Suppressor macrophage treated with lipopolysaccharide for 1 hour (primary cell): ENCODE measurements at places on chromosomes 16 and 17.

GRCh38 chr17:63463771-63464170 lies 13.1 kb upstream of the ACE start:
- no peak for DNase-seq

DNA sequence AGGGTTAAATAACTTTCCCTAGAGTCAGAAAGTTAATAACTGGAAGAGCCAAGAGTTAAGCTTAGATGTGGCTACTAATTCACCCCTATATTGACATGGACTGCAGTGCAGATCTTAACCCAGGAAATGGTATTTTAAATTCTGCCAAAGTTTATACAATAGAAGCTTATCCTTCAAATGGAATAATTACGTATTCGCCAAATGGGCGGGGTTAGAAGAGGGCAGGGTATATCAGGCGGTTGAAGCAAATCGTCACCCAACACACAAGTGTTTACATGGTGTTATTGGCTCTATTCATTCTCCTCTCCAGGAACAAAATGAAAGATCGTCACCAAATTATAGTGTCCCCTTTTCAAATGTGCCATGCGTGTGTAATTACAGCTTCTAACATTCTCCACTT lies 182.7 kb downstream of the PRKCB start:
- no peak for DNase-seq

DNA sequence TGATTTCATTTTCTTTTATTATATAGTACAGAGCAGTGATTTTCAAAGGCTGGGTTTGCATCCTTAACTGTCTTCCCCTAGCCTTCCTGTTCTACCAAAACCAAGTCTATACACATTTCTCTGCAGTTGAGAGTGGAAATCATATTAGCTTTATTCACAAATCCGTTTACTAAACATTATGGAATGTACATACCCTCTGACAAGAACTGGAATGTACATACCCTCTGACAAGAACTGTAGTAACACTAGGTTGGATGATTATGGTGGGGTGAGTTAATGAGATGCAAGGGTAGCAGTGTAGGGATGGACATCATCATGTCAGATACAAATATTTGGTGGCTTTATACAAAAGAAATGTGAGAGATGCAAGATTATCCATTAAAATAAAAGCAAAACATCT lies 154.8 kb downstream of the CYB561 start:
- DNase-seq = no peak

DNA sequence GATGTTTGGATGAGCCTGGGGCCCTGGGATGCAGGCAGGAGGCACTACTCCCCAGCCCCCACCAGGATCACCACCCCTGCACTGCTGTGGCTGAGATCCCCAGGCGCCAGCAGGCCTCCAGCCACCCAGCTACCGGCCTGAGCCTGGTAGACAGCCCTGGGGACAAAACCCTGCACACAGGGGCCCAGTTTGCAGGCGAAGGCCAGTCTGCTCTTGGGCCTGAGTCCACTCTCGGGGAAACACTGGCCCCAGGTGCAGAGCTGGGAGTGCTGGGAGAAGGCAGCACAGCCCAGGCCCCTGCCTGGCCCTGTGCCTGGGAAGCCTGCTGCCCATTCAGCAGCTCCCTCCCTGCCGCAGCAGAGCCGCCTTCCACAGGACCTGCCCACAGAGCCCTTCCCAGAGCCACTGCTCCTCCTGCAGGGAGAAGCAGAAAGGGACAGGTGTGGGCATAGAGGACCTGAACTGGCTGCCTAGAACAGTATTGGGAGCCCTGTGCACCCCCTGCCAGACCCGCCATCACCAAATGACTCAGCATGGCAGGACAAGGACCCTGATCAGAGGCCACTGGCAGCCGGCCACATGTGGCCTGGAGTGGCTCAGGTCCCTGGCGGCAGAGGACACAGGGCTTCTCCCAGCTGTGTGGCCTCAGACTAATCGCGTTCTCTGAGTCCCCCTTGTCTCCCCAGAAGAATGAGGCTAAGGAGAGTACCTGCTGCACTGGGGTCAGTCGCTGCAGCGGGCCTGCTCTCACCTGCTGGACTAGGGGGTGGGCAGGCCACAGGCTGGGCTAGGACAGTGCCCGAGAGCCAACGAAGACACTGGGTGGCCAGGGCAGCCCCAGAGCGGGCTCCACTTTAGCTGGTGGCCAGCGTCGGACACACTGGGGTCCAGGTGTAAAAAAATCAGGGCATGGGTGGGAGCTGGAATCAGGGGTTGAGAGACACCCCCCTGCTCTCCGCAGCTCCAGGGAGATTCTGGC lies 10.7 kb downstream of the MSRB1 start:
- no peak for DNase-seq

DNA sequence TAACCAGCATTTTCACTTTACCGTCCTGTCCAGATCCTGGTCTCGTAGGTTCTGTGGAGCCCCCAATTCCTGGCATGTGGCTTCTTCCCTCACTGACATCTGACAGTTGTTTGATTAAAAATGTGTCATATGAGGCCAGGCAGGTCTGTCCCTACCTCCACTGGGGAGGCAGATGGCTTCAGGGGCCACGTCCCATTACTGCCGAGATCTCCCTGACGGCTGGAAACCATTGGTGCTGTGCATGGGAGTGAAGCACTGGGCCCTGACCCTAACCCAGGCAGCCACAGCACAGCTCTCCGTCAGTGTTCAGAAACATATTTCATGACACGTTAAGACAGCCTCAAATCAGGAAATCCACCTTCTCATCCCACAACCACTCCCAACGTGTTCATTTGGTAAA lies 77.5 kb downstream of the GNAO1 start:
- DNase-seq = no peak

DNA sequence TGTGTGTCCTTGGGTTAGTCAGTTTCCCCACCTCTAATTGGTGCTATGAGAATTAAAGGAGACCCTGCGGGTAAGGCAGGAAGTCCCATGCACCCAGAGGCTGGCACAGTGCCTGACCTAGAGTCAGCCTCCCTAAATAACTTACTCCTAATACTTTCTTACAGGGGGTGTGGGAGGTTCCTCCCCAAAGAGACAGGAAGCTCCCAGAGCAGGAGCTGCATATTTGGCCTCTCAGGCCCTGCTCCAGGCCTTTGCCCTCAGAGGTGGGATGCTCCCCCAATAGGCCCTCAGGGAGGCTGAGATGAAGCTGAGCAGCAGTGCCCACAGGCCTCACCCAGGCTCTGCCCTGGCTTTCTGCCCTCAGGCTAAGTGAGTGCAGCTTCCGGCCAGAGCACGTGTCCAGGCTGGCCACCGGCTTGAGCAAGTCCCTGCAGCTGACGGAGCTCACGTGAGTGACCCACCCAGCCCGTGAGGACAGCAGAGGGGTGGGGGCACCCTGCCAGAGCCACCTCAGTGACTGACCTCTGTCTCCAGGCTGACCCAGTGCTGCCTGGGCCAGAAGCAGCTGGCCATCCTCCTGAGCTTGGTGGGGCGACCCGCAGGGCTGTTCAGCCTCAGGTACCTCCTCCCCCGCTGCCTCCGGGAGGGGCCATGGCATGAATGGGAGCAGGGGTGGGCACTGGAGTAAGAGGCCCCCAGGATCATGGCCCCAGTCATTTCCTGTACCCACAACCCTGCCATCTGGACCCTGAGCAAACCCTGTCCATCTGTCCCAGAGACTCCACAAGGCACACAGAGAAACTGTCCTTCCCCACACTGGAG lies 31.1 kb upstream of the CPNE2 start:
- DNase-seq = peak; percentile 75

- no peak for DNase-seq
Observed at GRCh38 chr17:55054429-55054828, 85.9 kb downstream of the STXBP4 start.

GRCh38 chr17:6069539-6070429 lies at the start of gene WSCD1:
Gene WSCD1 (plus strand): TSS chr17:6070379. CDS start chr17:6080659, 10,280 bp downstream.
- no peak for DNase-seq

DNA sequence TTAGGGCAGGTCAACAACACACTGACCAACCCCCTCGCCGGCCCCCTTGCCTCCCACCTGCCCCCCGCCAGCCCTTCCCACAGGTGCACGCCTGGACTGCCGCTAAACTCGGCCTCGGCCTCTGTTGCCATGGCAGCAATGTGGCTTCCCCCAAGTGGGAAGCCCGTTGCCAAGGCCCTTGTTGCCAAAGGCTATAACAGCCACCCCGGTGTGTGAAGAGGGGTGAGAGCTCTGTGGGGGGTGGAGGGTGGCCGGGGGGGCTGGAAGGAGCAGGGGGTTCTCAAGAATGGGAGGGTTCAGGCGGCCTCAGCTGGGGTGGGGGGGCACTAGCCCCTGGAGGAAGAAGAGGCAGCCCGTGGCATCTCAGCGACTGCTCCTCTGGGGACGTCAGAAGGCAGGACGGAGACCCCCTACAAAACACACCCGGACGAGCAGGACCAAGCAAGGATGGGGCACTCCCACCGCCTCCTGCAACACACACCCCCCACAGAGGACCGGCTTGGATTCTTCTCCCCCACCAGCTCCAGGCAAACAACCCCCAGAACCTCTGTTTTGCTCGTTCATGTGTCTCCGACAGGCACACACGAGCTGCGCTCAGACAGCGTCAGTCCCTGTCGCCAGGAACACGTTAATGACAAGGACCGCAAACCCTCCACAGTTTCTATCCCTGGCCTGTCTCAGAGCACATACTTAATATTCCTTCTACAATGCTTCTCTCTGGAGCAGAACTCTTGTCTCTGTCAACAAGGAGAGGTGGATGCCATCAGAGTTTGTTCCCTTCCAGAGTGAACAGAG lies 55.7 kb downstream of the ABR start:
- DNase-seq = no peak

- DNase-seq = no peak
Observed at GRCh38 chr16:14284371-14284770, 213.3 kb downstream of the MRTFB start.

DNA sequence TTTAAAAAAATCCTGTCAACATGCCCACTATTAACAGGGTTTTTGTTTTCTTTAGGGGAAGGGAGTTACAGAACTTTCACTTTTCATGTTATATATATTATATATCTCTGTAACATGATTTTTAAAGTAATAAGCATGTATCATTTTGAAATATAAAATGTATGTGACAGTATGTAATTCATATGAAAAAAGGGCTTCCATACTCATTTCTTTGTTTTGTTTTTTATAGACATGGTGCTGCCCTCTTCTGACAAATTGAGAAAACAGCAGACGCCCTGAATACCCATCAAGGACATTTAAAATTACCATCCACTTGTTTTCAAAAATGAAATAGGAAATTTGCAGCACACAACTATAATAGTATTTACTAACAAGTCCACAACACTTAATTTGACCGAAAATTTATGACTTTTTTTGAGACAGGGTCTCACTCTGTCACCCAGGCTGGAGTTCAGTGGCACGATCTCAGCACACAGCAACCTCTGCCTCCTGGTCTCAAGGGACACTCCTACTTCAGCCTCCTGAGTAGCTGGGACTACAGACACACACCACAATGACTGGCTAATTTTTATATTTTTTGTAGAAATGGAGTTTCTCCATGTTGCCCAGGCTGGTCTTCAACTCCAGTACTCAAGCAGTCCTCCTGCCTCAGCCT lies 30.4 kb downstream of the CFDP1 start:
- peak; percentile 64 for DNase-seq

GRCh38 chr17:19273731-19274130 lies 36.6 kb downstream of the EPN2 start:
- no peak for DNase-seq

DNA sequence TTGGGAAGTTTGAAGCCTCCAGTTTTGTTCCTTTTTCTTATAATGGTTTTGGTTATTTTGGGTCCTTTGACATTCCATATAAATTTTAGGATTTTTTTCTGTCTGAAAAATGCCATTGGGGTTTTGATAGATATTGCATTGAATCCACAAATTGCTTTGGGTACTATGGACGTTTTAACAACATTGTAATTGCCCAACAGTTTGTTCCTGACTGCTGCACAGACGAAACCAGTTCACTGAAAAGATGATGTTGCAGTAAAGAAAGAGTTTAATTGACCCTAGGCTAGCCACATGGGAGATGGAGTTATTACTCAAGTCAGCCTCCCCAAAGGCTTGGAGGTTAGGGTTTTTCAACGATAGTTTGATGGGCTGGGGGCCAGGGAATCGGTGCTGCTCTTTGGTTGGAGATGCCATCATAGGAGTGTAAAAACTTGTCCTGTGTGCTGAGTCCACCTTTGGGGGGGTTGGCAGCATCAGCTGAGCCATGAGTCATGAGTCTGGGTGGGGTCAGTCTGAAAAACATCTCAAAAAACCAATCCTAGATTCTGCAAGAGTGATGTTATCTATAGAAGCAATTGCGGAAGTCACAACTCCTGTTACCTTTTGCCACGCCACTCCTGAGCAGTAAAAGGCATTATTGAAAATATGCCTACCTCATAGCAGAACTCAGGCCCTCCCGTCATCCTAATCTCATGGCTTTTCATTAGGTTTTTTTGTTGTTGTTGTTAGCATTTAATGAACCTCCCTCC lies 2.7 kb upstream of the PRSS41 start:
- DNase-seq = peak; percentile 17

DNA sequence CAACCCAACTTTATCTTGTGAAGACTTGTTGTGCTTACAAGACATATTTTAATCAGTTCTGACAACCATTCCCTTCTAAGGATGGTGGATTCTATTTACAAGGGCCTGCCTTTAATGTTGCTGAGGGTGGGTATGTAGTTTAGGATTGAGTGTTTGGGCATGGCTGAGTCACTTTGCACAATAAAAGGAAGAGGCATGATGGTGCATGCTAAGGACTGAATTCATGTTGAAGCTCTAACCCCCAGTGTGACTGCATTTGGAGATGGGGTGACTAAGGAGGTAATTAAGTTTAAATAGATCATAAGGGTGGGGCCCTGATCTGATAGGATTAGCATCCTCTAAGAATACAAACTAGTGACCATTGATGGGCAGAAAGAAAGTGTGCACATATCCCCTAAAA lies 196.1 kb upstream of the HS3ST3A1 start:
- no peak for DNase-seq

DNA sequence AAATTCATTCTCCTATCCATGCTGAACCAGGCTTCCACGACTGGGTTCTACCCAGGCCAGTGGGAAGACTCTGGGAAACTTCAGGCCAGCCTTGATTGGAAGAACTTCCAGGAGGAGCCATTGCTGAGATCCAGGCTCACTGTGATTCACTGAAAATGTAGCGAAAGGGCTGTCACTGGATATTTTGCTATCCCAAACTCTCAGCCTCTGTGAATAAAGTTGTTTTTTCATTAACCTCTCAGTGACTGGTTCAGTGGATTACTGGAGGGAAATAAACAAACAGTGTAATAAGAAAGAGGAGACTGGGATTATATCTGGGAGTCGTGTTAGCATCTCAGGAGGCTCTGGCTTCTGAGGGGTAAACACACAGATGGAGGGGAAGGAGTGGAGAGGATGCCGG lies 3.1 kb downstream of the FOXL1 start:
- DNase-seq = no peak

DNA sequence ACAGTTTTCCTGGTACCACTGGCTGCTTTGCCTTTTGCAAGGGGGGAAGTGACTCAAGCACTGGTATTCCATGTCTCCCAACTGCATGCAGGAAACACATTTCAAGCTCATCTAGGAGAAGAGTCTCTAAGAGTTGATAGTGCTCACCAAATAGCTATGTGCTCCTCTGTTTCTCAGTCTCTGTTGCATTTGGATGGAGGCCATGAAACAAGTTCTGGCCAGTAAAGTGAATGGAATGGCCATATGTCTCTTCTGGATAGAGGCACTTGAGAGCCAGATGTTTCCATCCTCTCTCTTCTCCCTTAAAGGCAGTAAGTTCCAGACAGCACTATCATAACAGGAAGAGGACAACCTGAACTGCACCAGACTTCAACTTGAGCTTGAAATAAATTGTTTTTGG lies 60.6 kb downstream of the C16orf82 start:
- no peak for DNase-seq

- no peak for DNase-seq
Observed at GRCh38 chr17:71572343-71572742, 548.5 kb upstream of the SOX9 start.

GRCh38 chr17:7562208-7562605 lies 488 bp downstream of the SENP3 start:
- no peak for DNase-seq

- DNase-seq = no peak
Observed at GRCh38 chr17:36949461-36949927, 740 bp downstream of the AATF start.
